ENCODE measurements at places on chromosomes 1 and 21. TPM values are rescaled to one million over a fixed set of nuclear protein-coding genes. Genes with fewer than 3 reads are reported as not detected.

PTGER3 gene
- total RNA-seq = 46.9 TPM

RNU1-4 gene
- 12,024 TPM for total RNA-seq

FCER1G gene
- total RNA-seq = not detected

ORC1 gene
- total RNA-seq = 0.43 TPM

S100A14 gene
- total RNA-seq = 0.86 TPM

CC2D1B gene
- 32.9 TPM for total RNA-seq

TRAPPC3 gene
- total RNA-seq = 56.1 TPM

WNT3A gene
- 0.25 TPM for total RNA-seq

CROCC gene
- total RNA-seq = 10.3 TPM

FCGR1A gene
- total RNA-seq = 4.5 TPM

CD1E gene
- total RNA-seq = not detected

IFI44L gene
- 0.29 TPM for total RNA-seq

FCRL4 gene
- total RNA-seq = 0.05 TPM

VN1R5 gene
- total RNA-seq = 0.25 TPM

RHOU gene
- 4.1 TPM for total RNA-seq

KRTAP21-2 gene
- total RNA-seq = not detected

CYP4Z1 gene
- 40.1 TPM for total RNA-seq

GCLM gene
- 24.9 TPM for total RNA-seq

FCRL5 gene
- total RNA-seq = 1.3 TPM

SPRR1B gene
- total RNA-seq = not detected

SEC22B gene
- total RNA-seq = 91.7 TPM

FAM72B gene
- total RNA-seq = 7.5 TPM

ABCG1 gene
- total RNA-seq = 0.54 TPM

CCDC27 gene
- total RNA-seq = 0.62 TPM

KCNK2 gene
- total RNA-seq = 21.9 TPM

WLS gene
- 94.4 TPM for total RNA-seq

PLD5 gene
- total RNA-seq = 1.6 TPM

CR1 gene
- 0.14 TPM for total RNA-seq

GABPB2 gene
- total RNA-seq = 4.8 TPM

GJB3 gene
- 0.77 TPM for total RNA-seq

GJA9 gene
- 1.00 TPM for total RNA-seq

FAM167B gene
- total RNA-seq = 0.69 TPM
